T-helper 17 cell (primary cell): ENCODE measurements at places on chromosomes 2 and 18. TPM values are rescaled to one million over a fixed set of nuclear protein-coding genes. Genes with fewer than 3 reads are reported as not detected.

The UGT1A5 gene
- total RNA-seq: not detected

The PDIA6 gene
- 57.4 TPM for total RNA-seq

DNA sequence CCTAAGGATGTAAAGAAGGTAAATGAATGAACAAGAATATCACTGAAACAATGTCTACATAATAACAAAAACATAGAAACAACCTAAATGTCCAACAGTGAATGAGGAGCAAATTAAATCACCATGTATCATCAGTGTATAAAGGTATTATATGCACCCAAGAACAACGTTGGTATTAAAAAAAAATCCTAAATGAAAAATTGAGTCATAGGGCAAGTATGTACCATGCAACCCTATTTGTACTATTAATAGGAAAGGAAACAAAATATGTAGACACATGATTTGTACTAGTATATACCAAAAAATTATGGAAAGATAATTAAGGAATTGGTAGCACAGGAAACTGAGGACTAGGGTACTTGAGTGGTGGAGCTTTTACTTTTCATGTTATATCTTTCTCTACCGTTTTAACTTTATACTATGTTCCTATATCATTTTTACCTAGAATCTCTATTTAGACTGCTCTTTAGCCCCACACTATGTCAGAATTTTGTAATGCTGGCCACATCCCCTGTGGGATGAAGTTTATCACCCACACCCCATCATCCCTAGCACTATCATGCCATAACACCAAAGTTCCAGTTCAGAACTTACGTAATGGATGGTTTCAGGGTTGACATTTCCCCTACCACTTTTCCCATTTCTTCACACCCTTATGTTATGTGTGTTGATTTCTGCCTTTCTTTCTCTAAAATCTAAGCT lies 25.6 kb downstream of the IKZF2 start:
- DNase-seq: no peak

The ALPG gene
- total RNA-seq: not detected

GRCh38 chr2:187442378-187442777 lies 5.7 kb downstream of the CALCRL start:
- DNase-seq: no peak

DNA sequence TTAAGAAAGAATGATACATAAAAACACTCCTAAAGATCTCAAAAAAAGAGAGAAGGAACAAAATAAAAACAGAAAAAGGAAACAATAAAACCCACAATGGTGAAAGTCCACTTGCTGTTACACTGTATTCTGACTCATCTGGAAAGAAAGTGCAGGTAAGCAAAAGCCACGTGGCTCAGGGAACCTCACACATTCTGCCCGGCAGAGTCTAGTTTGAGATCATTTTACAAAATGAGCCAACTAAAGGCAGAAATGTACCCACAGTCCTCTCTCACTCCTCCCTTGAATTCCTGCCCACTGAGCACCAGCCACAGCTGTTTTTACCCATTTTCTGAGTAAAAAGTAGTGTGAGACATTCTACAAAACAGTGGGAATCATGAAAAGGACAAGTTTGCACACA lies 10.0 kb downstream of the KCNH7 start:
- no peak for DNase-seq

The CPLX4 gene
- total RNA-seq: not detected

DNA sequence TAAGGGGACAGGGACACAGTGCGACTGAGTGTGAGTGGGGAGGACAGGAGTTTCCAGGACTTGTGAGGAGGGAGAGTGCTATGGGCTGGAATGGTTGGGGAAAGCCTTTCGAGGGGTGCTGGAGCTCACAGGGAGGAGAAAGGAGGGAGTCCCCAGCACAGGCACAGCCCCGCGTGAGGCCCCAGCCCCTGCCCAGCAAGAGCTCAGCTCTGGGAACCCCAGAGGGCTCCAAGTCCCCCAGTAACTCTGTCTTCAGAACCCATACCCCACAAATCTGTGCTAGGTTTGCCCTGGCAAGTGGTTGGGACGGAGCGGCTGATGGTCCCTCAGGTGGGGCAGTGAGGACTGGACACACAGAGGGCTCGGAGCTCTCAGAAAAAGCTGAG lies 75.4 kb downstream of the SFXN5 start:
- no peak for DNase-seq

The KCNG2 gene
- not detected for total RNA-seq

The UCN gene
- total RNA-seq: 1.5 TPM

The RBM44 gene
- total RNA-seq: 4.0 TPM

The ACYP2 gene
- 9.8 TPM for total RNA-seq

DNA sequence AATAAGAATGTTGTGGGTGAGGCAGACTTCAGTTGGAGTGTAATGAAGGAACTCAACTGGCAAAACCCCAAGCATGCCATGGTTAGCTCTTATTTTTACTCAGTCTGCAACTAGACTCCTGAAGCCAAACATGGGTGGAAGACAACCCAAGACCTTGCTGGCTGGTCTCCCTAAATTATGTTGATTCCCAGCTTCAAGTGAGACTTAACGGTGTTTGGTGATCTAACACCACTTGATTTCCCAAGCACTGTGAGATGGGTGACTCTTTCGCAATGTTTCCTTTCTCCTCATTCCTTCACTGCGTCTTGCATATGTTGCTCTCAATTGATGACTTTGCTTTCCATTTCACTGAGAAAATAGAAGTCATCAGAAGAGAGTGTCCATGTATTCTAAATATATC lies 693.1 kb downstream of the DCC start:
- no peak for DNase-seq

- DNase-seq: no peak
Observed at GRCh38 chr2:156657809-156658208, 221.6 kb downstream of the GPD2 start.

GRCh38 chr18:68507781-68508180 lies 207.1 kb downstream of the TMX3 start:
- no peak for DNase-seq

The CREG2 gene
- 0.39 TPM for total RNA-seq

GRCh38 chr2:170928036-170928823 lies 823 bp upstream of the GORASP2 start:
- no peak for DNase-seq

DNA sequence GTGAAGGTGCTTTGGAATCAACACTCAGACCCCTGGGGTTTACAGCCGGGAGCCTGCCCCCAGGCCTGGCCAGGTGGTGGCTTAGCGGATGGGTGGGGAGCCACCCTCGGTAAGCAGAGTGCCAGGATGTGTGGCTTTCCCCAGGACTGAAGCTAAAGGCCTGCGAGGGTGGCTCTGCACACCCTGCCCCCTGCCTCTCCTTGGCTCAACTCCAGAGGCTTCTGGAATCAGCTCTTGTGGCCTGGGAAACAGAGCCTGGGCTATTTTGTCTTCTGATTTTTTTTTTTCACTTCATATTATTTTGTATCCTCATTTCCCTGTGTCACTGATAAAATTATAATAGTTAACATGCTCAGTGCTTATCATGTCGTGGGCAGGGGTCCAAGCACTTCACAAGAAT lies 79.8 kb downstream of the RHOB start:
- DNase-seq: no peak

The SPATA3 gene
- total RNA-seq: not detected

The PIEZO2 gene
- not detected for total RNA-seq

- DNase-seq: no peak
Observed at GRCh38 chr2:207895274-207895860, 125.7 kb upstream of the FZD5 start.

GRCh38 chr2:9424447-9425164 lies 1.2 kb downstream of the CPSF3 start:
- no peak for DNase-seq

- DNase-seq: no peak
Observed at GRCh38 chr2:115684345-115684744, 1241.9 kb downstream of the DPP10 start.

- no peak for DNase-seq
Observed at GRCh38 chr2:82790206-82791021, 1668.7 kb downstream of the SUCLG1 start.
